ENCODE measurements at places on chromosomes 6 and 20.

DNA sequence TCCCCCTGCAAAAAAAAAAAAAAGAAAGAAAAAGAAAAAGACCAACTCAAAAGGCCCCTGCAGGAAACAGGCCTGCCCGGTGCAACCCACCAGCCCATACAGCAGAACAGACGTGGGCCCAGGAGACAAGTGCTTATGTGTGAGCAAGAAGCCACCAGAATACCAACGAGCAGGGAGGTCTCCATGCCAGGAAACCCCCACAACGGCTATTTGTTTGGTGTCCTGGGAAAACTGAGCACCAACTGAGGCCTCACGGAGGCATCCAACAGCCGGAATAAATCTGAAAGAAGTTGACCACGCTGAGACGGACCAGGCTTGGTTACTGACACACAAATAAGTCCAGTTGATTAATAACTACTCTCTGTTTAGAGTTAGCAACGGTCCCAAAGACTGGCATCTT, 29.7 kb downstream of the PTPRT start:
- no peak for DNase-seq

GRCh38 chr20:58407966-58408557, 19.0 kb downstream of the VAPB start:
- DNase-seq, result no peak

DNA sequence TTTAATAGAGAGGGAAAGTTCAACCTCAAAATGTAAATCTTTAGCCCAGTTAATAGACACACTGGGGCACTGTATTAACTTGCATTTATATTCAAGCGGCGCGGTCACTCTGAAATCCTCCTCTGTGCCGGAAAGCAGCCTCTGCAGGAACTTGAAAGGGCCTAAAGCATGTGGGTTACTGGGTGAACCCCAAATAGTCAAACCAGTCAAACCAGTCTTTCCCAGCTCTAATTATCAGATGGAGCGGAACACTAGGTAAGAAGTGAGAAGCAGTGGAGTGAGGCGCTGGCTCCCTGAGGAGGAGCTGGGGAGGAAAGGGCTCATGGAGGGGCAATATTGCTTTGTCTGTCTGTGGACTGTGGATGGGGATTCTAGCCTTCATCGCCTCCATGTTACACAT, 531.3 kb downstream of the QKI start:
- no peak for DNase-seq

GRCh38 chr6:116447052-116447451, 14.1 kb upstream of the CALHM6 start:
- DNase-seq, result no peak

GRCh38 chr6:45432977-45433376, 55.2 kb upstream of the SUPT3H start:
- no peak for DNase-seq

DNA sequence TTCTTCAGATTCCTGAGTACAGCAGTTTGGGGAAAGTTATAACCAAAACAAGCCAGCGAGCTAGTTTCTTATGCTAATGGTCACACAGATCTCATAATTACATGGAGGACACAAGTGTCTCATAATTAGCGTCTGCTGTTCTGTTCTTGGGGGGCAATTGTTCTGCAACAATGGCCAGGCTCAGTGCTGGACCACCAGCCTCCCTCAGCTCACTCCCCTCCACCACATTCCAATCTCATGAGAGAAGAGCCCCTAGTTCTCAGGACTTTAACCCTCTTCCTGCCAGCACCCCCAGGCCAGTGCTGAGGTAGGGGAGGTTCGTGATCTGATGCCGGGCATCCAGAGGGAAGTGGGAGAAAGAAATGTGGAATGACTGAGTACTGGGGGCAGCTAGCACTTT, 20.2 kb upstream of the TOX2 start:
- no peak for DNase-seq

GRCh38 chr6:32912951-32913350, 27.9 kb downstream of the HLA-DMB start:
- DNase-seq, result no peak

GRCh38 chr6:31529329-31530150, 778 bp downstream of the MCCD1 start:
- DNase-seq, result peak; percentile 21

GRCh38 chr6:116210750-116211425, 43.0 kb downstream of the TSPYL4 start:
- DNase-seq, result no peak

DNA sequence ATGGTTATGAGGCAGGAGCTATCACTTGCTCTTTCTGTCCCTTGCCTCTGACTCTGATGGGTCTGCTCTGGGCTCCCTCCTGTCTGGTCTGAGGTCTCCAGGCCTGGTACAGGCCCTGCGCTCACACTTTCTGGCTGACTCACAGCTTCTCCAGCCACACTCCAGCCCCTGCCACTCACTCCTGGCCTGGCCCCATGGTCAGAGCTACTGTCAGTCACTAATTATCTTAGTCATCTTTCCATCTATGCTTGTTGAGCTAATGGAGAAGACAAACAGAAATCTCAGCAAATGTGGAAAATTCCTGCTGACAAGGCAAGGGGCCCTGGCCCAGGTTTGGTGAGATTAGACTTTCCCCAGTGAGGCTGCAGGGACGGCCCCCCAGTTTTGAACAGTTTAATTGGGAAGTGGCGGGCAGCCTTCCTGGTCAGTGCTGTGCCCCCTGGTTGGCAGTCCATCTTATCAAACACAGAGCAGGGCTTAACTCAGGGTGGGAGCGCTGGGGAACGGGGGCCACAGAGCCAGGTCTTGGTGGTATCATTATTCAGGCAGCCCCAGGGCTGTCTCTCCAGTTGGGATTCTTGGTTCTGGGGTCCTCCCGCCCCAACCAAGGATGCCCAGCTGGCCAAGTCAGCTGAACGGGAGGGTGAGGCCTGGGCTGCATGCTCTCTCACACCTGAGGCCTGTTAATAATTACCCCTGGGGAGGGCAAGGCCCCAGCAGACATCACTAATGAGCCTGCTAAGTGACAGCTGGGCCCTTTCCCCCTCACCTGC, 63.4 kb downstream of the VEGFA start:
- DNase-seq, result no peak

DNA sequence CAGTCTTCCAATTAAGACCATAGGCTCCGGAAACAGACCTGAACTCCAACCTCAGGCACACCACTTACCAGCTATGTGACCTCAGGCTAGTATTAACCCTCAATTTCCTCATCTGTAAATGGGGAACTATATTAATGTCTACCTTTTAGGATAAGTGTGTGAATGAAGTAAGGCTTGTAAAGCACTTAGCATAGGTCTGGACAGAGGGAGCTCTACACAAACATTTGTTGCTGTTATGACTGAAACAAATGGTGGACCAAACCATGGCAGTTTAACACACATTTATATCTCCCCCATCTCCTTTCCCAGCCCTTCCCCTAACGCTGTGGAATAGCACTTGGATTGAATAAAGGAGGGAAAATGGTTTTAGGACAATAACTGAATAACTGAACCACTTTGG, 48.7 kb downstream of the TSHZ2 start:
- DNase-seq, result no peak

DNA sequence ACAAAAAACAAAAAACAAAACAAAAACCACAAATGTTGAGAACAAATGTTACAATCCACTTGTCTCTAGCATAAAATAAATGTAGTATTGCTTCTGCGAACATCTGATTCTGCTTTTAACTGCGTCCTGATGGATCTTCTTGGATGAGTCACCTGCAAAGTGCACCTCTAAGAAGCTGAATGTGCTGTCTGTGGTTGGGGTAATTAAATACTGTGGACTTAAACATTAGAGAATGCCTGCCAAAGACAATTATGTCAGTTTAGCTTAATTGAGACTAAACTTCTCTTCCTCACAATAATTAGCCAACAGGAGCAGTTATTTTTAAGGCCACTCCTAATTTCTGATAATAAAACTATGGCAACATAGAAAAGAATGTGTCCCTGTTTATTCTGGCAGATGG, 253.4 kb downstream of the PHACTR1 start:
- DNase-seq, result peak; percentile 42

DNA sequence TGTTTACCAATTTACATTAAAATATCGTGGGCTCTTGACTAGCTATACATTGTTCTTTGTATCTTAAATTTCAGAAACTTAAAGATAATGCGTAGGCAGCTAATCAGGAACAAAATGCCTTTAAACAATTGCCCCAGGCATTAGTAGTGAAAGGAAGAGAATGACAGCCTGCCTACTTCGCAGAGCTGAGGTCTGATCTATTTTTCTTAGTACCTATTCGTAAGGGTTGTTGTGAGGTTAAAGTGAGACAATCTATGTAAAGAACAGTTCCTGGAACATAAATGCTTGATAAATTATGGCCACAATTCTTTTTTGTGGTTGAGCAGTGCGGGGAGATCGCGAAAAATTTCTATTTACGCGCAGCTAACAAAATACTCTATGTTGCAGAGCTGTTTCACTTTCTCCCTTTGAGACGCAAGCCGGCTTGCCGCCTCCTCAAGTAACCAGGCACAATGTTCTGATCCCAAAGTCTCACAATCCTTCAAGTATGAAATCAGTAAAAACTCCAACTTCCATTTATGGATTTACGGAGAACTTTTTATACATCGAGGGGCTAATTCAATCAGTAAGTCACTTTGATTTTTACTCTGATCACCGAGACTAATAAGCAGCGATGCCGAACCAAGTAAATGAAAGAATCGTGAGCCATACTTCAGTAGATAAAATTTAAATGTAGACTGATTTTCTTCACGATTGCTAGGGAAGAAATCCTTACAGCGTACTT, 878 bp upstream of the PNRC1 start:
- DNase-seq, result peak; percentile 73

GRCh38 chr20:54155736-54156317, 18.0 kb downstream of the CYP24A1 start:
- no peak for DNase-seq

DNA sequence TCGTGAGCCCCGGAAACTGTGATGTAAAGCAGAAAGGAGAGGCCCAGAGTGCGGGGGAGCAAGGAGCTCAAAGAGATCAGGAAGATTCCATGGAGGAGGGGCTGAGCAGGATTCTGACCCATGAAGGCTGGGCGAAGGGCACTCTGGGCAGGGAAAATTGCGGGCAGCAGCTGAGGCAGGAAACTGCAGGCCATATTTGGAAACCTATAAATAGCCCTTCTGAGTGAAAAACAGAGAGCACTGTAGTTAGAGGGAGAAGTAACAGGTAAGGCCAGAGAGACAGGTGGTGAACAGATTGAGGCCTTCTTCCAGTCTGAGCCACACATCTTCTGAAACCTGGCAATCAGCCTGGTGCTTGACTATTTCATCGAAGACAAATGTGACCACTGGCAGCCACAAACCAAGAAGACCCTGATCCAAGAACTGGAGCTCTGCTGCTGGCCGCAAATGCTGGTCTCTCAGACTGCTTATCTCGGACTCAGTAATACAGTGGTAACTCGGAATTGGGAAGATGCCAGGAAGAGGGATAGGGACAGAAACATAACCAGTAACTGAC, 14.1 kb upstream of the BEND3 start:
- no peak for DNase-seq

- DNase-seq, result peak; percentile 43
These were observed 24.0 kb upstream of the NPBWR2 start for GRCh38 chr20:64131406-64131805.

DNA sequence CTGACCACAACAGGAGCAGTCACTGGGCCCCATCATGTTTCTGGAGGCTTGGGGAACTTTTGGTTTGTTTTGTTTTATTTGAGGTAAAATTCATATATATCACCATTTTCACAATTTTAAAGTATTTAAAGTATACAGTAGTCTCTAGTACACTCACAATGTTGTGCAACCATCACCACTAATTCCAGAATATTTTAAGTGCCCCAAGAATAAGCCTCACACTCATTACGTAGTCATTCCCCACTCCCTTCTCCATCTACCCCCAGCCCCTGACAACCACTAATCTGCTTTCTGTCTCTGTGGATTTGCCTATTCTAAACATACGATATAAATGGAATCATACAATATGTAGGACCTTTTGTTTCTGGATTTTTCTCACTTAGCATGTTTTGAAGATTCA, 29.0 kb downstream of the RTN4IP1 start:
- no peak for DNase-seq

DNA sequence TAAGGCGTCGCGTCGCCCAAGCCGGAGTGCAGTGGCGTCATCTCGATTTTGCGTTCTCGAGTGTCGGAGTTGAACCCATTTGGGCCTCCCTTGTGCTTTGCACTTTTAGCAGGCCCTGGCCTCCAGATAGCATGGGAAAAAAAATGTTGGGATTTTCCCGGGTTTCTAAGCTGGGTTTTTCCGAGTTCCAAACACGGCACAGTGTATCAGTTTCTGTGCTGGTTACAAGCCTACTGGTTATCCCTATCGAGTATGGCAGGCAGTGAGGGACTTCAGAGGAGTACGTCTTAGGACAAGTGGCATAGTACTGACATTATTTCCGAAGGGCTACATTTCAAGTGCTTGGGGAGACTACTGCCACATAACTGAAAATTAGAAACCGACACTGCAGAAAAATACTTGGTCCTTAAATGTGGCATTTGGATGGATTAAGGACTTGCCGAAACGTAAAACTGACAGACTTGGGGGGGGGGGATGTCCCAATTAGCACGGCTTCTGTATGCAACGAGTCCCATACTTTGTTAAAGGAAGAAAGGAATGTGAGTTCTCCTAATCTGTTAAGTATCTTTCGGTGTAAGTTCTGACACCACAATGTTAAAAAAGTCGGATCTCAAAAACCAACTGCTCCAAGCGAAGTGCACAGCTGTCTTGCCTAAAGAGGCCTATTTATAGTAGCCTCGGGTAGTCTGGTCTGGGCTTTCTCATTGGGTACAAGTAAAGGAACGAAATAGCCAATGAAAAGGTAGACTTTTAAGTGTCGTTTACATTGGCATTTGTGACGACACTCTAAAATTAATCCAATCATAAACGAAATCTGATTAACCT, 70.2 kb downstream of the HFE start:
- no peak for DNase-seq

- DNase-seq, result no peak
These were observed 443.7 kb upstream of the BTBD3 start for GRCh38 chr20:11473983-11474382.

DNA sequence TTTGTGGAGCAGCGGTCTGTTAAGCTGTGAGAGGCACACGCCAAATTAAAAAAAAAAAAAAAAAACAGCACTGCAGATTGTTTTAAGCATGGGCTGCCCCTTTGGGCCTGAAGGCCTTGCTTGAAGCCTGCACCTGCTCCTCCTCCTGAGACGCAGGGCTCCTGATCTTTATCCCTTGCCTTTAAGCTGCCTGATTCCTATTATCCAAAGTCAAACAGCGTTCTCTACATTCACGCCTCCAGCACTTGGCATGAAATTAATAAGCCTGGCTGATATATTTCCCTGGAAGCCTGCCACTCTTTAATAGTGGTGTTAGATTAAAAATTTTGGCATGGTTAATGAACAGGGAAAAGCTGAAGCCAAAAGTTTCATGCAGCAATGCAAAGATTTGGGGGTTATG, 163.9 kb downstream of the FAXC start:
- no peak for DNase-seq

DNA sequence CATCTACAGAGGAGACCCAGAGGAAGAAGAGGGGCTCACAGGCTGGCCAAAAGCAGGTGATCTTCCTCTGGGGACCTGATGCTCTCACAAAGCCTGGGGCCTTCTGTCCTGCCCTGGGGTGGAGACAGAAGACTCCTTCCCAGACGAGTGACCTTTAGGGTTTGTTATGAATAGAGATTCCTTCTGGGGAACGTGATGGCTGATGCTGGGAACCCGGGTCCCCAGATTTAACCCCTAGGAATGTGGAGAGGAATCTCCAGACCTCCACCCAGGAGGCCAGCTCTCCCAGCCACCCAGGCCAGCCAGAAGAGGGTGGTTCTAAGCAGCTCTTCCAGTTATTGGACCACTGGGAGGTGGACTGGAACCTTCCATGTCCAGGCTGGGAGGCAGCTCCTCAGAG, 16.8 kb upstream of the CCN5 start:
- DNase-seq, result no peak

- DNase-seq, result no peak
These were observed 80.1 kb downstream of the UTRN start for GRCh38 chr6:144365271-144365670.
